ENCODE measurements at places on chromosomes 6 and 20. TPM values are rescaled to one million over a fixed set of nuclear protein-coding genes. Genes with fewer than 3 reads are reported as not detected.
A peak's percentile ranks its signal among the peaks of the same experiment; 100 is the strongest.

- H3K4me1 ChIP-seq, result no peaks in the 10 kb centered on the region
- H3K4me3 ChIP-seq, result no peak overlapping the region
- no peak overlapping the region for H3K27ac ChIP-seq
These were observed 4.8 kb downstream of the TGM6 start for GRCh38 chr20:2385496-2385895.

DNA sequence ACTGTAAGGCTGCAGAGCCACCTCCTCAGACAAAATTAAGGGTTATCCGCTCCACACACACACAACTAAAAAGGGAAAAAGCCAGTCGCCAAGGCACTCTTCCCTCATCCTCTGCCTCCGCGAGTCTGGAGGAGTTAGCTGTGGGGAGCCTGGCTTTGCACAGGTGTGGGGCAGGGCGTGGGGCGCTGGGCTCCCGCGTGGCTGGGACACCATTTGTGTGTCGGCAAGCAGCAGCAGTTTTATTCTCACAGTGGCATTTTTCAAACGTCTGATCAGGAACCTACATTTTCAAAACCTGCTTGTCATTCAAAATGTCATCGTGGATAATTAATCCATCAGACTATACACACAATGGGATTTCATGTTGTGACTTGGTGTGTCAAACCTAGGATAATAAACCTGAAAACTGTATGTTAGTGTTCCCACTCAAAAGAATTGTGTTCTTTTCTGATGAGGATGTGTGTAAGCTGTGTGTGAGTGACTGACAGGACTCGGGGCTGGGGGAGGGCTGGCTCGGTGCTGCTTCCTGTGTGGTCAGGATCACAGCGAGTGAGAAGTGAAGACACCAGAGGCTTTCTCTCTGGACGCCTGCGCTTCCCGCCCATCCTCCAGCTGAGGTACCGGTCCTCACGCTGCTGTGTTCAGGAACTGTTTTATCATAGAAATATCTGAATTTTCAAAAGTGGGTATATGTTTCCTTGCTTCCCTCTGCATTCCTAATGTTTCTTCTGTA is 83.1 kb downstream of the IRF4 start:
- DNase-seq, result no peak
- H3K4me3 ChIP-seq, result no peak overlapping the region
- H3K4me1 ChIP-seq, result no peaks in the 10 kb centered on the region
- no peaks in the 10 kb centered on the region for H3K27me3 ChIP-seq
- H3K27ac ChIP-seq, result no peak overlapping the region

- peaks cover 3% of the 10 kb centered on the region for H3K4me1 ChIP-seq
- no peaks in the 10 kb centered on the region for H3K36me3 ChIP-seq
- DNase-seq, result no peak
- no peak overlapping the region for H3K4me3 ChIP-seq
- H3K27ac ChIP-seq, result no peak overlapping the region
These were observed 1.3 kb upstream of the NNAT start for GRCh38 chr20:37519508-37520418.

DNA sequence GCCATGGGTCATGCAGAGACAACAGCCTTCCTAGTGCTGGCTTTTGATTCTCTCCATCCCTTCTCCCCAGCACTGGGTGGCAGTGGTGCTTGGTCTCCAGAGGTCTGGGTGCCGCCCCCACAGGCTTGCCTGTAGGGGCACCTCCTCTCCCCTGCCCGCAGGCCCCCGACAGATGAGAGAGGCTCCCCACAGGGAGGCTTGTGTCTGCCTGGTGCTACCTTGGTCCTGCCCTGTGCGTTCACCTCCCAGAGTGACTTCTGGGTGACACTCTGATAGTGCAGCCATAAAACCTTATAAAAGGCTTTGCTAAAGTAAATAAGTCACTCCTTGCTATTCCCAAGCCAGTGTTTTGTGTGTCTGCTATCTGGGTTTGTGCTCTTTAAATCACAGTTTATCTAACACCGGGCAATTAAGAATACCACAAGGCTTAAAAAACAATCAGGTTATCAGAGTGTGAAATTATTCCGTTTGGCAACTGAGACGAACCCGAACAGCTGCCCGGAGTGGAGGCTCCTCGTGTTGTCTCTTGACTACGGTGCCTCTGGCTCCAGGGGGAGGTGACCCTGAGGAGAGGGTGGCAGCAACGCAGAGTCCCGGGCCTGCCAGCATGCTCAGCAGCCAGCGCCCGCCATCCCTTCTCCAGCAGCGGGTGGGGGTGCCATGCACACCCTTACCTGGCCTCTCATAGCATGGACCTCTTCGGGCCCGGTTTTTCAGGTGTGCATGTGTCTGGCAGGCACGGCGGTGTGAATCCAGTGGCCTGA is 5.4 kb upstream of the C20orf204 start:
- H3K27ac ChIP-seq, result no peak overlapping the region
- no peak overlapping the region for H3K4me3 ChIP-seq
- peaks cover 8% of the 10 kb centered on the region for H3K36me3 ChIP-seq

- H3K27ac ChIP-seq, result no peak overlapping the region
- H3K4me1 ChIP-seq, result no peaks in the 10 kb centered on the region
- peak; percentile 13 for DNase-seq
- no peak overlapping the region for H3K4me3 ChIP-seq
These were observed 60.2 kb upstream of the RALY start for GRCh38 chr20:33933469-33933909.

GRCh38 chr6:110471726-110472365 is 4.6 kb downstream of the SLC22A16 start:
- no peaks in the 10 kb centered on the region for H3K27me3 ChIP-seq
- H3K36me3 ChIP-seq, result no peaks in the 10 kb centered on the region
- no peak overlapping the region for H3K27ac ChIP-seq
- DNase-seq, result no peak
- H3K4me1 ChIP-seq, result no peaks in the 10 kb centered on the region
- H3K4me3 ChIP-seq, result no peak overlapping the region

GRCh38 chr20:7094438-7094997 is 327.0 kb downstream of the BMP2 start:
- H3K27me3 ChIP-seq, result no peaks in the 10 kb centered on the region
- H3K4me1 ChIP-seq, result no peaks in the 10 kb centered on the region
- no peak for DNase-seq
- H3K27ac ChIP-seq, result no peak overlapping the region
- no peak overlapping the region for H3K4me3 ChIP-seq

DNA sequence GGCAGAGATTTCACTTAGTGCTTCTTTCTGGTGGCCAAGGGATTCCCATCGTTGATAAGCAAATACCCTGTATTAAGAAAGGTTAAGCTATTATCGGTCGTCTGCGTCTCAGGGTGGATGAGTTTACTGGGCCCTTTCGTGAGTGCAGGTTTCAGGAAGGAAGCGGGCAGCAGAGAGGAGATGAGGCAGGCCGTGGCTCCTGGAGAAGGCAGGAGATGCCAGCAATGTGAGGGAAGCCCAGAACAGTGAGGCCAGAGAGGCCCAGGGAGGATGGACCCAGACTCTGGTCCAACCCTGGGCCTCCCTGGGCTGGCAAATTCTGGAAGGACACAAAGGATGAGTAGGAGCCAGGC is 11.2 kb downstream of the TFEB start:
- no peak overlapping the region for H3K27ac ChIP-seq
- peaks cover 11% of the 10 kb centered on the region for H3K4me1 ChIP-seq
- no peak for DNase-seq
- no peaks in the 10 kb centered on the region for H3K36me3 ChIP-seq
- no peaks in the 10 kb centered on the region for H3K27me3 ChIP-seq

DNA sequence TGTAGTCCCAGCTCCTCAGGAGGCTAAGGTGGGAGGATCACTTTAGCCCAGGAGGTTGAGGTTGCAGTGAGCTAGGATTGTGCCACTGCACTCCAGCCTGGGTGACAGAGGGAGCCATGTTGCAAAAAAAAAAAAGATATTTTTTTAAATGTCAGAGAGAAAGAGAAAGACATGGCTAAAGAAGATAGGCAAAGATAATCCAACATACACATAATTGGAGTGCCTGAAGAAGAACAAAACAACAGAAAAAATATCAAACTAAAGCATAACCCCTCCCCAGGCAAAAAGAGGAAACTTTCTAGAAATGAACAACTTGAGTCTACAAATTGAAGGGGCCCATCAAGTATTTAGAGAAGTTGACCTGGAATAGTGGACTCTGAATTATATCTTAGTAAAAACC is 14.0 kb upstream of the GRM4 start:
- H3K4me3 ChIP-seq, result no peak overlapping the region
- DNase-seq, result no peak
- no peak overlapping the region for H3K27ac ChIP-seq
- no peaks in the 10 kb centered on the region for H3K36me3 ChIP-seq

GRCh38 chr6:54860739-54861138 is 14.2 kb downstream of the FAM83B start:
- no peak overlapping the region for H3K27ac ChIP-seq
- DNase-seq, result no peak
- no peaks in the 10 kb centered on the region for H3K4me1 ChIP-seq
- no peak overlapping the region for H3K4me3 ChIP-seq

- no peak overlapping the region for H3K4me3 ChIP-seq
- no peak for DNase-seq
- no peak overlapping the region for H3K27ac ChIP-seq
- H3K4me1 ChIP-seq, result no peaks in the 10 kb centered on the region
- no peaks in the 10 kb centered on the region for H3K27me3 ChIP-seq
- H3K36me3 ChIP-seq, result no peaks in the 10 kb centered on the region
These were observed 80.3 kb upstream of the STMND1 start for GRCh38 chr6:17021539-17021889.

GATA5 gene
- 53.2 TPM for total RNA-seq

CASS4 gene
- 0.15 TPM for total RNA-seq

SDCBP2 gene
- 1.8 TPM for total RNA-seq

TNFRSF6B gene
- not detected for total RNA-seq

KHDRBS2 gene
- total RNA-seq, result not detected

ZKSCAN8 gene
- 18.4 TPM for total RNA-seq

E2F1 gene
- 64.2 TPM for total RNA-seq
